NCI-H345 (cell line): ENCODE measurements at places on chromosomes 4 and X.

DNA sequence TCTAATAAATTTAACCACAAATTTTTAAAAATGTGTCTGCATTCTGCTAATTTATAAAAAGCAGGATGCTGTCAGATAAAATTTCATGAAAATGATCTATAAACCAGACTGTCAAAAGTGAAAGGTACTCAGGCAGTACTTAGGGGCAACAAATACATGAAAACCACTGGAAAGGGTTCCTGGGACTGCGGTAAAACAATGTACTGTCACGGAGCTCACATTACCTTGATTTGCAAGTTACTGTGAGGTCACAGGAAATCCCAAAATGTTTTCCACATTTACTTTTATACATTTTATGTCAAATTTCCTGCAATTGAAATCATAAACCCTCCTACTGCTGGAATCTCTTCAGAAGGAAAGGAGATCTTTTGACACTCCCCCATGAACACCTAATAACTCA lies 45.3 kb downstream of the SHISA3 start:
- no peak for DNase-seq

DNA sequence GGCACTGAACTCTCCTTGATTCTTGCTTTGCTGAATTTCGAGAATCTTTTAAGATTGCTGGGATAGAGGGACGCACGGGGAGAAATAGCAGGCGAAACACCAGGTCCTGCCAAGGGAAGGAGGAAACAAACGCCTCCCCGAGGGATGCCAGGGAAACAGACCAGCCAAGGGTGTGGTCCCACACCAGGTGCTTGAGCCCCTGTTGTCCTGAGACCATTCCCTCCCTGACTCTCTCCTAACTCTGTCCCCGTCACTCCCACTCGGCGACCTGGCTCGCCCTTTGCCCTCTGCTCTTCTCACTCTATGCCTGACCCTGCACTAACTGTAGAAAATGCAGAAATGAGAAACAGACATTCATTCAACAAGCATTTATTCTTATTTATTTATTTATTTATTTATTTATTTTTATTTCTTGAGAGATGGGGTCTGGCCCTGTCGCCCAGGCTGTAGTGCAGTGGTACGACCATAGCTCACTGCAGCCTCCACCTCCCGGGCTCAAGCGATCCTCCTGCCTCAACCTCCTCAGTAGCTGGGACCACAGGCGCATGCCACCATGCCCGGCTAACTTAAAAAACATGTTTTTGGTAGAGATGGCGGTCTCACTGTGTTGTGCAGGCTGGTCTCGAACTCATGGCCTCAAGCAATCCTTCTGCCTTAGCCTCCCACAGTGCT lies 16.2 kb downstream of the CTAG1B start:
- DNase-seq = no peak

GRCh38 chr4:14254252-14254651 lies 626.7 kb upstream of the BOD1L1 start:
- DNase-seq = no peak

GRCh38 chrX:119648421-119648775 lies 42.2 kb upstream of the NKRF start:
- no peak for DNase-seq

GRCh38 chrX:105189093-105189492 lies 31.4 kb downstream of the TEX13A start:
- DNase-seq = no peak
